ENCODE measurements at places on chromosomes 11 and 22.

- DNase-seq = peak; percentile 71
These were observed 71.0 kb downstream of the JAM3 start for GRCh38 chr11:134139873-134140331.

- DNase-seq = no peak
These were observed 7.3 kb upstream of the AMBRA1 start for GRCh38 chr11:46601129-46601528.

DNA sequence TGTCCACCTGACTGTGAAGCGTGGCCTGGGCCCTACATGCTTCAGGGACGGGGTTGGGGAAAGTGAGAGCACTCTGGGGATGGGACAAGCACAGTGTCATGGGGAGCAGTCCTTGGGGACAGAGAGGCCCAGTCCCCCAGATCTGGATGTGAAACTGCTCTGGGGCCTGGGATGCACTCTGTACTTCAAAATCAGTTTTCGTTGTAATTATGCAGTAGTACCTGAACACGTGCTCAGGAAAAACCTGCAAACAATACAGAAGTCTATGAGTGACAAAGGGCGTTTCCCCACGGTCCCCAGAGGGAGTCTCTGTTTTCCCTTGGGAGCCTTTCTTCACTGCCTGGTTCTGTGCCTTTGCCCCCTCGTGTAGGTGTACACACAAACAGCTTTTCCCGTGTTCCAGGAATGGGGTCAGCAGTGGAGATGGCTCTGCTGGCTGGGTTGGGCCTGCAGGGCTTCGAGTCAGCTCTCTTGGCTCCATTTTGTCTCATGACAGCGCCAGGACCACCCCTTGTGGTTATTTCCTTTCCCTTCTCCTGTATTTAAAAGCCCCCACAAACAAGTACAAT lies 5.2 kb upstream of the TNFRSF13C start:
- DNase-seq = no peak

DNA sequence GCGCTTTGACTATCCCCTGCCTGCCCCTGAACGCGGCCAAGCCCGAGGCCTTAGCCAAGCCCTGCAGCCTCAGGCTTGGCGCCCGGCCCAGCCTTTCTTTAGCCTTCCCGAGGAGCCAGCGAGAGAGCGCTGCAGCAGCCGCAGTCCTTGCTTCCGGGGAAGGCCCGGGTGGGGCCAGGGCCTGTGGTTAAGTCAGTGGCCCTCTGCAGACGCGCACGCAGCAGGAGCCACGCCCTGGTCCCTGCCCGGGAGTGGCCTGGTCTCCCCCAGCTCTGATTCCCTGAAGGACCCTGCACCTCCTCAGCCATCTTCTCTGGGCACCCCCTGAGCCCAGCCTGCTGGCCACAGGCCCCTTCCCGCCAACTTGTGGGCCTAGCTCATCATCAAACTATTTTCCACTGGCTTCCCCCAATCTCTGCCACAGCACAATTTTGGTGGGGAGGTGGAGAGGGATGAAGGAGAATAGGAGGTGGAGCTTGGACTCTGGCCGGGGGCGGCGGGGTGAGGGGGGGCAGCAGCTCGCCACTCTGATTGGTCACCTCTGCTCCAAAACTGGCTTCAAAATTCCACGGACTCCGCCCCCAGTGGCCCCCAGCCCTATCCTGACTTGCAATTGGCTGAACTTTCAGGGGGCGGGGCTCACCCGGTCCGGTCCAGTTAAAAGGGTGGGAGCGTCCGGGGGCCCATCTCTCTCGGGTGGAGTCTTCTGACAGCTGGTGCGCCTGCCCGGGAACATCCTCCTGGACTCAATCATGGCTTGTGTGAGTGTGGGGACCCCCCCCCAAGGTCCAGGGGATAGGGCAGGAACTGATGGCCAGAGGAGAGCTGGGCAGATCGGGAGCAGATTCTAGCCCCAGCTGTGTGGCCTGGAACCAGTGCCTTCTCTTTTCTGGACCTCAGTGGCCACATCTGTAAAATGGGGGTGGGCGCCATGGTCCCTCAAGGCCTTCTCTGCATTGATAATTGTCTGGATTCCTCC lies at the start of gene LGALS1:
Gene LGALS1, plus strand, starts transcription at position 686 of the 979 bp plus-strand sequence. Its CDS starts 67 bp downstream, at position 753.
- peak; percentile 90 for DNase-seq

- DNase-seq = no peak
These were observed 100.0 kb upstream of the OR4B1 start for GRCh38 chr11:48116437-48117228.

GRCh38 chr11:125091877-125092664 lies 19.4 kb downstream of the TMEM218 start:
- no peak for DNase-seq

DNA sequence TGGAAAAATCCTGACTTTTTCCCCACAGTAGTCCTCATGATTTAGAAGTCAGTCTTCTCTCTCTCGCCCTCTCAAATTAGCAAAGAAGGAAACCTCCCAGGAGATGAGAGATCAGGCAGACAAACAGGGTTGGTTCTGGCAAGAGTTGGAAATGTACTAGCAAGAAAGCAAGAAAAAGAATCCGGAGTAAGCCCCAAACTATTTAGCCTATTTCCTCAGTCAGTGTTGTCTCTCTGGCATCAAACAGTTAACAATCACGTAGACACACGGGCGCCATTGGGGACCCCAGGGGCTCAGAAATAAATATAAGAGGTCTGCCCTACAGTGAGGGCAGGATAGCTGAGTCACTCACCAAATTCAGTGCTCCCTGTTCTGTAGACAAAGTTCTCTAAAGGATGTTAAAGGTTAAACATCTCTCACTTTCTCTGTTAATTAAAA lies 4.7 kb downstream of the C11orf52 start:
- no peak for DNase-seq

DNA sequence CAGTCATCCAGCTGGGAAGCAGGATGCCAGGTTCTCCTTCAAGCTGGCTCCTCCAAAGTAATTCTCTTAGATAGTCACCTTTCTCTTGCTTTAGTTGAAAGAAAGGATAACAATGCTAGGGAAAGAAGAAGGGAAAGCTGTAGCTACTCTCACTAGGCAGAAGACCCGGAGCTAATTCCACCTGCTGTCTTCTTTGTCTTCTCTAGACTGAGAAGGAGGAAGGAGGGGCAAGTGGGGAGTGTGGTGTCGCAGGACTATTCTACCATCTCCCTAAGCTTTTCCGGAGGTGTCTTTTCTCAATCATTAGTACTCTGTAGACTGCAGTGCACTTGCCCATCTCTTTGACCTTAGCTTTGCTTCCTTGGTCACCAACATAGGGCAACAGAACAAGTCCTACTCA lies 162.8 kb downstream of the NCAM1 start:
- no peak for DNase-seq

GRCh38 chr11:4672470-4672869 lies 25.2 kb downstream of the OR51E2 start:
- DNase-seq = no peak

- DNase-seq = no peak
These were observed 48.2 kb downstream of the ADM start for GRCh38 chr11:10352921-10353550.

- DNase-seq = no peak
These were observed 86.8 kb upstream of the TEAD1 start for GRCh38 chr11:12587333-12587991.

DNA sequence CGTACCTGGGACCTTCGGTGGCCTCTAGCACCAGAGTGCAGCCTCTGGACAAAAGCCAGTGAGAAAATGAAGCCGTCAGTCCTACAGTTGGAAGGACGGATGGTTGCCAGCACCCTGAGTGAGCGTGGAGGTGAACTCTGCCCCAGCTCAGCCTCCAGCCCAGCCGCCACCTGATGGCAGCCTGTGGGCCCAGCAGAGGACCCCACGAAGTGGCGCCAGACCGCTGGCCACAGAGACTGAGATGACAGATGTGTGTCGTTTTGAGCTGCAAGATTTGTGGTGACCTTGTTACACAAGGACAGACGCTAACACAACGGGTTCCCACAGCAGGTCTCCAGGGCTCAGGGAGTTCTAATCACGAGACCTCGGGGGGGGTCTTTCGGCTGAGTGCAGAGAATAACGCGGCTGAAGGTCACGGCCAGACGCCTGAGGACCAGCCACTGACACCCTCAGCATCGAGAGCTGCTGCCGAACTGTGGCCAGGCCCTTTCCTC lies 75.0 kb downstream of the BRD1 start:
- DNase-seq = no peak

- DNase-seq = peak; percentile 6
These were observed 9.5 kb downstream of the TSKU start for GRCh38 chr11:76792505-76793264.

DNA sequence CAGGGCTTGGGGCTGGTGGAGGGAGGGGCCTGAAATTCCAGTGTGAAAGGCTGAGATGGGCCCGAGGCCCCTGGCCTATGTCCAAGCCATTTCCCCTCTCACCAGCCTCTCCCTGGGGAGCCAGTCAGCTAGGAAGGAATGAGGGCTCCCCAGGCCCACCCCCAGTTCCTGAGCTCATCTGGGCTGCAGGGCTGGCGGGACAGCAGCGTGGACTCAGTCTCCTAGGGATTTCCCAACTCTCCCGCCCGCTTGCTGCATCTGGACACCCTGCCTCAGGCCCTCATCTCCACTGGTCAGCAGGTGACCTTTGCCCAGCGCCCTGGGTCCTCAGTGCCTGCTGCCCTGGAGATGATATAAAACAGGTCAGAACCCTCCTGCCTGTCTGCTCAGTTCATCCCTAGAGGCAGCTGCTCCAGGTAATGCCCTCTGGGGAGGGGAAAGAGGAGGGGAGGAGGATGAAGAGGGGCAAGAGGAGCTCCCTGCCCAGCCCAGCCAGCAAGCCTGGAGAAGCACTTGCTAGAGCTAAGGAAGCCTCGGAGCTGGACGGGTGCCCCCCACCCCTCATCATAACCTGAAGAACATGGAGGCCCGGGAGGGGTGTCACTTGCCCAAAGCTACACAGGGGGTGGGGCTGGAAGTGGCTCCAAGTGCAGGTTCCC lies at the start of gene APOC3:
Gene APOC3, plus strand, starts transcription at position 383 of the 659 bp plus-strand sequence. CDS start 676 bp downstream, outside the sequence.
- DNase-seq = no peak

- no peak for DNase-seq
These were observed 1479.2 kb downstream of the TBC1D22A start for GRCh38 chr22:48241658-48242057.

GRCh38 chr11:819943-820649 lies 1.4 kb downstream of the PNPLA2 start:
- peak; percentile 90 for DNase-seq

GRCh38 chr11:5803982-5804381 lies 4.7 kb upstream of the OR52N2 start:
- no peak for DNase-seq

GRCh38 chr22:36577019-36577418 lies 48.1 kb upstream of the EIF3D start:
- DNase-seq = no peak

GRCh38 chr11:68977781-68978625 lies 2.8 kb downstream of the MRGPRD start:
- DNase-seq = no peak

- DNase-seq = no peak
These were observed 16.3 kb upstream of the ARFGAP3 start for GRCh38 chr22:42873356-42873755.
